ENCODE measurements at places on chromosomes 3 and 15.

DNA sequence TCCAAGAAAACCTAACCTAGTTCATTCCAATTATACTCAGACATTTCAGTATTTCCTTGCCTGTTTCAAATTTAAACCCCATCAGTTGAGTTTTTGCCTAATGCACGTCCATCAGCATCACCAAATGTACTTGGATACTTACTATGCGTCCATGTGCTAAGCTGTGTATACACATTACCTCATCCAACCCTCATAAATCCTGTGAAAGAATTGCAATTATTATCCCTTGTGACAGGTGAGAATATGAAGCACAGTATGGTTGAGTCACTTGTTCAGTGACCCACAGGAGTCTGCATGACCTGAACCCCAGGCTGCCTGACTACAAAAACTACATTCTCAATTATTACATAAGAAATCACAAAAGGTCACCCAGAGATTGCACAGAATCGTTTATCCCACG is 2.5 kb downstream of the OR5K2 start:
- DNase-seq, result no peak

GRCh38 chr3:38627956-38628355 is 21.5 kb downstream of the SCN5A start:
- DNase-seq, result no peak

DNA sequence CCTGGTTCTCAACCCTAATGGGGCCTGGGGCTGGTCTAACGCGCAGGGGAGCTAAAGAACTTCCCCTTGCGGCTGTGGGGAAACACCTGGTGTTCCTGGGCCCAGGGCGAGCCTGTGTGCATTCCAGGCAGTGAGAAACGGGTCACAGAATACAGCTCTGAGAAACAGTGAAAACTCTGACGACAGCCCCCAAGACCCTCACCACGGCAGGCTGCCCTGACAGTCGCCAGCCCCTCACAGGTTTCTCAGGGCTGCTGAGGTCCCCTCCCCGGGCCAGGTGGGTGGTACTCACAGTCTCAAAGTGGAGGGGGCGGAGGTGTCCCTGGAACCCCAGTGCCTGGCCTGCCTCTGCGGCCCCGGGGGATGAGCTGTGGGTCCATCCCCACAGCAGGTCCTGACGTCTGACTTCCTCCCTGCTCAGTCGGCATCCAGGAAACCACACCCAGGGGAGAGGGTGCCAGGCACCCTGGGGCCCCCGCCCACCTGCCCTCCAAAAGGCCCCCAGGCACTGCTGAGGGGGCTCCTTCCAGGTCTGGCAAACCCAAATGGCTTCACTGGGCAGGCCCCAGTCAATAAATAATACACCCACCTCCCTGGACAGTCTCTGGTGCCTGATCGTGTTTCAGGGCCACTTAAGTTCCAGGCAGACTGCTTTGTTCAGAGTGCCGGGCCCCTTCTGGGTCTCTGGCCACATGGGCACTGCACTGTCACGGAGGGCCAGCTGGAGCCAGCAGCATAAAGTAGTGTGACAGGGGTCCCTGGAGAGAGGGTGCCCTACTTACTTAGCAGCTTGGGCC is 57.7 kb downstream of the IQSEC1 start:
- DNase-seq, result peak; percentile 46

DNA sequence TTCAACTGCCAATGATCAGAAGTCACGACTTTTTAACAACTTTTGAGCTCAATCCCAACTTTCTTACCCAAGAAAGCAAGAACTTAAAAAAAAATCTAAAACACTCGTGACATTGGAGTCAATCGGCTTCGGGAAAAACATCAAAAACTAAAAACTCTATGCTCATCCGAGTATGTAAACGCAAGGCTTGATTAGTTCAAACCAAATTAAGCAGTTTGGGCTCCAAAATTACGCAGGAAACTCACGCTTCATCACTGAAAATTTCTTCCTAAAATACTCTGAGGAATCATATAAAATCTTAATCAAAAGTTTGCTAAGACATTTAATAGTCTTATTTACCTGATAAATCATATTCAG is 1.6 kb downstream of the TRA2B start:
- DNase-seq, result no peak

- no peak for DNase-seq
Observed at GRCh38 chr3:159245871-159246270, 444.0 kb downstream of the MFSD1 start.

DNA sequence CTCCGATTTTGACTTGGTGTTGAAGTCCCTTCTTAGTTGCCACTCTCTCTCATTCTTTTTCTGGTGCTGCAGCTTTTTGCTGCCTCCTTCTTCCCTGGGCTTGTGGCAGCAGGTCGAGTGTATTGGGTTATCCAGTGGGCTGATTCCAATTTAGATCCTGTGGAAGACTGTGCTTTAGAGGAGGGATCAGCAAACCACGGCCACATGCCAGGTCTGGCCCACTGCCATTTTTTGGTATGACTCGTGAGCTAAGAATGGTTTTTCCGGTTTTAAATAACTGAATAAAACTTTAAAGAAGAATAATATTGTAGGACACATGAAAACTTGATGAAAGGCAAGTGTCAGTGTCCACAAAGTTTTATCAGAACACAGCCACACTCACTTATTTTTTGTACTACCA is 330.5 kb downstream of the ROBO2 start:
- DNase-seq, result no peak

DNA sequence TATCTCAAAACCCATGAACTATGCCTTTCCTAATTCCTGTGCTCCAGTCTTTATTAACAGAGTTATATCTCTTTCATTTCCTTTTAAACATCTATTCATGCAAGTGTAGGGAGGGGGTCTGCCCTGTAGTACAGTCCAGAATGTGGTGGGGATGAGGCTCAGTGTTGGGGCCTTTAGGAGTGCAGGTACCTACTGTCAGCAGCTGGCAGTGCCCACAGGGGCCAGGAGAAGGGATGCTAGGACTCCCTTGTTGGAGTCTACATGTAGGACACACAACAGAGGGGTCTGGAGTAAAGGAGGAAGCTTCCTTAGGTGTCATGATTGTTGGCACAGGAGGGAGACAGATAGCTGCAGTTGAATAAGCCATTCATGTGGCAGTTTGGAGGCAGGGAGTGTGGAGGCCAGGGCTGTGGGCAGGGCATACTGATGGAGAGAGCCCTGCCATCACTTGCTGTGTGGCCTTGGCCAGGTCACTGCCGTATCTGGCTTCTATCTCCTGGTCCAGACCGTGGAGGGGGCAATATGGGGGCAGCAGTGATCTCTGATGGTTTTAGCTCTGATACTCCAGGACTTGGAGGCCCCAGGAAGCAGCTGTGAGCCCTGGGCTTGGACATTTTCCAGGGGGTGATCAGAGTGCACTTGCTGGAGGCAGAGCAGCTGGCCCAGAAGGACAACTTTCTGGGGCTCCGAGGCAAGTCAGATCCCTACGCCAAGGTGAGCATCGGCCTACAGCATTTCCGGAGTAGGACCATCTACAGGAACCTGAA is 29.5 kb downstream of the ESYT3 start:
- DNase-seq, result no peak

GRCh38 chr15:82643992-82644391 is 3.2 kb downstream of the CPEB1 start:
- DNase-seq, result no peak

DNA sequence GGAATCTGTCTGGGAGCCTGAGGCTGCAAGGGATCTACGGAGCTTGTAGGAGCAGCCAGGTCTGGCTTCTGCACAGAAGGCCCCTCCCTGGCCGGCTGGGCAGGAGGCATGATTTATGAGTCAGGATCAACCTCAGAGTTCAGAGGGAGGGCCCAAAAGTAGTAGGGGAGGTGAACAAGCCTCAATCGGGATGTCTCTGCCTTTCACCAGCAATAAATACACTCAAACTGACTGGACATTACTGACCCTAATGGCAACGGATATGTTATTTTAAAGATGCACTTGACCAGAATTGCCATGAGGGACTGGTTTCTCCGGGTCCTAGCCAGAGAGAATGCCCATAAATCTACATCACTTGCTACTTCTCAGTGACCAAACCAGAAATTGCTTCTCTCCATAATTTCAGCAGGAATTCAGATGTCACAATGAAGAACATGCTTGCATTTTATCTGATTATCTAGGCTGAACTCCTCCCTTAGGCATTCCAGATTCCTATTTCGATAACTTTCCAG is 109.6 kb upstream of the LMOD3 start:
- no peak for DNase-seq

GRCh38 chr15:76460347-76460746 is 123.8 kb downstream of the ISL2 start:
- DNase-seq, result no peak

DNA sequence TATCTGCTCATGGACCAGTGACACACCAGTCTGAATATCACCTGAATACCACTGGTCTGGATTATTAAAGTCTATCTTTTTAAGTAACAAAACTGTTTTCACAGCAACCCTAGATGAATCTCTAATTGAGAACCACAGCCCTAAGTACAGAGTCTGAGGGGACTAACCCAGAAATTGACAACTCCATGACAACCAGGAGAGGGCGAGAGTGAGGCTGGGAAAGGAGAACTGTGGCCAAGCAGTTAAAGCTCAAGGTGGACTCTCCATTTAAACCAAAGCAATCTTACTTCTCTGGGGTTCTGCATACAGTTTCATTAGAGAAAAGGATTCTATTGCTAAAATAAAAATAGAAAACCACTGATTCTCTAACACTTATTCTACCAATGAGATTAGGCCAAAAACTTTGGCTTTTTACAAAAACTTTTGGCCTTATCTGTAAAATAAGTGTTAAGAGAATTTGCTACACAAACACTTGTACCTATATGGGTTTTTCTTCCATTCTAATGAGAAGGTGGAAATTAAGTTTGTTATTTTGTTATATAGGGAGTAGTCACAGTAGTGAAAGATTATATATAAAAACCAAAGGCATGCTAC is 11.4 kb downstream of the NEK10 start:
- peak; percentile 20 for DNase-seq

DNA sequence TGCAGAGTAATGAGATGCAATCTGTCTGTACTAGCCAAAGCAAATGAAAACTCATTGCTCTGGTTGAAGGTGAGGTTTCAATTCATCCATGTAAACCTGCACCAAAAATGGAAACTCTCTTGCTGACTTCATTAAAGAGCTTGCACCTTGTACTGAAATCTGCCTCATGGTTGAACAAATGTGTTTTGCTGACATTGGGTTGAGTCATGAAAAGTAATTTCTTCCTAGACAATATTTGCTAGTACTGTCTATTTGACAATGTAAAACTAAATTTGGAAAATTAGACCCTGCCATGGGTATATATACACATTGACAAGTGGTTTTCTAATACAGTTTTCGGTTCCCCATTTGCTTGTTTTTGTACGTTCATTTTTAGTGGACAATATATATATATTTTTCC is 33.3 kb downstream of the RYR3 start:
- DNase-seq, result no peak

DNA sequence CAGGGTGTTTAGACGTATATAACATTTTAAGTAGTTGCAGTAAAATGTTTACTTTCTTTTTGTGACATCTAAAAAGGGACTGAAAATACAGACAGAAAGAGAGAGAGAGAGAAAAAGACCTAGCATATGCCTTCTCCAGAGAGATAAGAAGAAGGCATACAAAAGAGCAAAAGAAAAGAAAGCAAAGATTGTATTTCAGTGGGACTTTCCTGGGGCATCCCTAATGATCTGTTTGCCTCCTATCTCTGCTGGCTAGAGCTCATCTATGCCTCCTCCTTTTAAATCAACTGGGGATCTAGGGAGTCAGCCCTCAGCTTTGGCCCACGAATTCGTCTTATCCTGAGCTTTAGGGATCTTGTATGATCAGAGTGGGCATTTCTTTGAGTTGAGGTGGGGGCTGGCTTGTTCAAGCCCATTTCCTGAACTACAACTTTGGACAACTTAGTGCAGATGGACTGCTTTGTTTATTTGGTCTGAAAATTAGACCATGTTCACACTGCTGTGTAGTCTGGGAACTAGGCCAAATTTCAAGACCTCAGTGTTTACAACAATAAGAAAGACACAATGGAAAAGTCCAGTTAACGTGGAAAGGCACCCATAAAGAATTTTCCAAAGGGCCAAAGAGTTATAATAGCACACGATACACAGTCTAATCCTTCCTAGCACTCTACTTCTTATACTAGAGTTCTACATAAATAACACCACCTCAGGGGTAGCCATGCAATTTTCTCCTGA is 61.0 kb downstream of the ATP8B4 start:
- peak; percentile 60 for DNase-seq

- no peak for DNase-seq
Observed at GRCh38 chr3:123511726-123512125, 62.8 kb upstream of the ADCY5 start.

DNA sequence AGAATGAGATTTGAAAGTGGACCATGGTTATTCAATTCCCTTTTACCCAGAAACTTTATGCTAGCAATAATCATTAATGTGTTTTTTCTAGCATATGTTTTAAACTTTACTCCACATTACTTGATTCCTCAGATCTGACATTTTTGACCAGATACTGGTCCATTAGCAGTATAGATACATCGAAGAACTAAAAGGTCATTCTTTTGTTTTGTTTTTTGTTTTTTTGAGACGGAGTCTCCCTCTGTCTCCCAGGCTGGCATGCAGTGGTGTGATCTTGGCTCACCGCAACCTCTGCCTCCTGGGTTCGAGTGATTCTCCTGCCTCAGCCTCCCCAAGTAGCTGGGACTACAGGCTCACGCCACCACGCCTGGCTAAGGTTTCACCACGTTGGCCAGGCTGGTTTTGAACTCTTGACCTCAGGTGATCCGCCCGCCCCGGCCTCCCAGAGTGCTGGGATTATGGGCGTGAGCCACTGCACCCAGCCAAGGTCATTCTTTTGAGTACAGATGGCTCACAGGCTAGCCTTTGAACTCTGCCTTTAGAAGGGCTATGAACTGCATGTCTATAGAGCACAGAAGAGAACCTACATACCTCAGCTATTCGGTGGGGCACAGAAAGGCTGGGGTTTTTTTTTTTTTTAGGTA is 28.6 kb downstream of the CHP1 start:
- no peak for DNase-seq

- peak; percentile 24 for DNase-seq
Observed at GRCh38 chr3:124229420-124229819, 237.5 kb upstream of the ROPN1 start.

- DNase-seq, result no peak
Observed at GRCh38 chr3:10479311-10479710, 26.1 kb downstream of the ATP2B2 start.

GRCh38 chr3:111548756-111549155 is 6.8 kb downstream of the CD96 start:
- DNase-seq, result no peak

DNA sequence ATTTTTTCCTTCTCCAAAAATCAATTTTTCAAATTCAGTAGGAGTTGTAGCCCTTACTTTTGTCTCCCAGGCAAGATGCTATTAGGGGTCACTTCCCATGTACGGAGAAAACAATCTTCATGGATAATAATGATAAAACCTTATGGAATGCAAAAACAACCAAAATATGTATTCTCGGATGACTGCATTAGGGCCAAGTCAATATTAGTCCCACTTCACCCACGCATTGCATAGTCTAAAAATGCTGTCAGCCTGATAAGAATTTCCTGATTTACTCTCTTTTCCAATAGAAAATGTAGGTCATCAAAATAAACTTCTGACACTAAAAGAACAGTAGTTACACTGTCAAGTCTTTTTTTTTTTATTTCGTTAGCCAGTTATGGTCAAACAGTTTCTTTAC is 2.7 kb downstream of the VGLL3 start:
- no peak for DNase-seq
